ENCODE measurements at places on chromosomes 5 and 9. TPM values are rescaled to one million over a fixed set of nuclear protein-coding genes. Genes with fewer than 3 reads are reported as not detected.

DNA sequence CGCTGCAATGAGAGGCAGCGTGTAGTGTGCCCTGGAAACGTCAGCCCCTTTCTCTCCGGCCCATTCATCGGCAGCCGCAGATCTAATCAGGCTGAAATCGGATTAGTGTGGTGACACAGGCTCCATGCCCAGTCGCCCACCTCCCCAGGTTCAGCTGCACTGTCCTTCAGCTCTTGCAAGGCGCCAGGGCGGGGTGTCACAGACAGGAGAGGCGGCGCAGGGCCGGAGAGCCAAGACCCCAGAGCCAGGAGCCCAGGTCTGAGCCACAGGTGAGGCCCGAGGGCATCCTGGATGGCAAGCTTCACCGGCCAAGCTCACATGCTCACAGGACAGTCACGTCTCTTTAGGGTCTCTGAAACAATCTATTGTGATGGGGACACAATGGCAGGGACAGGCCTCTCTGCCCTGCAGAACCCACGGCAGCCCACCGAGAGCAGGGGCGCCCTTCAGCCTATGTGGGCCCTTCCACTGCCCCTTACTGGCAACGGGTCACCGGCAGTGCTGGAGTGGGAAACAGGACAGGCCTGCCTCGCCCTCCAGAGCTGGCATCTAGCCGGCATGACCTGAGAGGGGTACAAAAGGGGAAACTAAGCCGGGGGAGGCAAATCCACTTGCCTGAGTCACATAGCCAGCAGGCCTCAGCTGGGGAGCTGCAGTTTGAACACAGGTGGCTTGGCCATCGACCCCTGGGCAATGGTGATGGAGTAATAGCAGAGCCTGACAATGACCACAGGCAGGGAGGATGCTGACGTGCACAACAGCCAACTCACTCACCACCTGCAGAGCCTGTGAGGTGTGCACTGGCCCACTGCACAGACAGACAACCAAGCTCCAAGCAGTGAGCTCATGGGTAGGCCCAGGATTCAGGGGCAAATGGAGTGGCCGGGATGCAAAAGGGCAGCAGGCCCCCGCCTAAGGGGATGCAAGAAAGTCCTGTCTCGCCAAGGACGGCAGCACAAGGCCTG is 48.1 kb downstream of the VAV2 start:
- no peak for DNase-seq

- no peak for DNase-seq
Measured at GRCh38 chr5:137372773-137373160, 126.4 kb downstream of the SPOCK1 start.

- no peak for DNase-seq
Measured at GRCh38 chr9:122318284-122318683, 52.5 kb upstream of the PTGS1 start.

DNA sequence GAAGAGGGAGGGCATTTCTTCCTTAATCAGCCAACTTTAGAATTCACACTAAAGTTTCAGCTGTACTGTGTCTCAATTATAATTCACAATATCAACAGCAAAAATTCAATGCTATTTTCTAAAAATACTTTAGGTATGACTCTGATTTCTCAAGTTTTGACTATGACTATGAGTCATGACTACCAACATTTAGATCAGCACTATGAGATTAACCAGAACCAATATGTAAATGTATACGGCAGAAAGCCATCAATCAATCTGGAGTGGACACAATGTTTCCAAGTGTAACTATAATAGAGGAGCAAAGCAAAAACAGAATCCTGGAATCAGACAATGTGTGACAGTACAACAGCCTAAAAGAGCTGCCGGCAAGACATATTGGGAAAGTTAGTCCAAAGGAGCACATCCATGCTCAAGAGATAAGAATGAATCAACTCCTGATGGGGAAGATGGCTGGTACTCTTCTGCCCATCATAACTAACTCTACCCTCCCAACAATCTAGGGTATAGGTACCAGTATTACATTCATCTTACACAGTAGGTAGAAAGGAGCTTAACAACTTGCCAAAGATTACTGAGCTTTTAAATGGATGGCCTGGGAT is 294.4 kb downstream of the SEMA5A start:
- no peak for DNase-seq

DNA sequence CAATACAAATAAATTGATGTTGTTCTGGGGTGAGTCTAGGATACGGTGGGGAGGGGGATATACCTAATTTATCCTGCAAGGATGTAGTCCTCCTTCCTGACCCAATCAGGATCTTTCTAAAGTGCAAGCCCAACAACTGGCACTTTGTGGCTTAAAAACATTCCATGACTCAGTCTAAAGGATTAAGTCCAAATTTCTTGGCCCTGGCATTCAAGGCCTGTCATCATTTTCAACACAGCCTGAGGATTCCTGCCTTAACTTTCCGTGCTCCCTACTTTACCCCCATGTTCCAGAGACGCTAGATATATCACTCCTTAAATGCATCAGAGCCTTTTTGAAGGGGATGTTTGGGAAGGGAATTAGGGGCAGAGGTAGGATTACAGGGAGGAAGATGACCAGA is 1.0 kb downstream of the FAM221B start:
- DNase-seq: no peak

The PTGER4 gene
- 64.9 TPM for total RNA-seq

Data from CD4-positive, alpha-beta memory T cell (primary cell).